ENCODE measurements at places on chromosomes 16 and 17.

DNA sequence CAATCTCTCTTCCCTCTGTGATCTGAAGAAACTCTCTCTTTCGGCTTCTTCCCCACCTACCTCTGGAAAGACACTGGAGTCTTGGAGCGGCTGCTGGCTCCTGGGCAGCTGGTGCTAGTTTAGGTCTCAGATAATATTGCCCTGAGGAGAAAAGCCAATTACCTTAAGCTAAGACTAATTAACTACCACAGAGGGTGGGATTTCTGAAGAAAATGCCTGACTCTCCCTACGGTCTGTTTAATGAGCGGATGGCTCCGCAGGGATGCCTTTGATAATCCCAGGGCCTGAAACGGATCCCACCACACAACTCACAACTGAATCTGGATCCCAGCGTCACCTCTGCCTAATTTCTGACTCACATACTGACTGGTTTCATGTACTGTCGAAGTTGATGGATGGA lies 127.0 kb upstream of the NLRP1 start:
- DNase-seq = no peak

DNA sequence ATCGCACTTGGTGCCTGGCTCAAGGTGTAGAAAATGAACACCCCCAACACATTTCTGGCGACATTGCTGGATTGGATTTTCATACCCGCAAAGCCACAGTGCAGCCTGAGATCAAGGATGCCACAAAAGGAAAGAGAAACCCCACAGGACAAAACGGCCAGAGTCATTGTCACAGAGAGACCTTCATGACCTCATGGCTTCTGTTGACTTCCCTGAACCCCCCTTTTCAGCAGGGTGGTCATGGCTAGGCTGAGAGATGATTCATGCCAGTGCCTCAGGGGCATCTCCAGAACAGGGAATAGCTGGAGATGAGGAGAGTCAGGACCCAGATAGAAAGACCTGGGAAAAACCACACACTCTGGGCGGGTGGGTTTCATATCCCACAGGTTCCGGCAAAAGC lies 122.0 kb downstream of the C16orf95 start:
- no peak for DNase-seq

- DNase-seq = no peak
Measured at GRCh38 chr17:58706351-58707140, 14.1 kb downstream of the RAD51C start.

- DNase-seq = no peak
Measured at GRCh38 chr16:4675864-4676786, 17.2 kb upstream of the NUDT16L1 start.

DNA sequence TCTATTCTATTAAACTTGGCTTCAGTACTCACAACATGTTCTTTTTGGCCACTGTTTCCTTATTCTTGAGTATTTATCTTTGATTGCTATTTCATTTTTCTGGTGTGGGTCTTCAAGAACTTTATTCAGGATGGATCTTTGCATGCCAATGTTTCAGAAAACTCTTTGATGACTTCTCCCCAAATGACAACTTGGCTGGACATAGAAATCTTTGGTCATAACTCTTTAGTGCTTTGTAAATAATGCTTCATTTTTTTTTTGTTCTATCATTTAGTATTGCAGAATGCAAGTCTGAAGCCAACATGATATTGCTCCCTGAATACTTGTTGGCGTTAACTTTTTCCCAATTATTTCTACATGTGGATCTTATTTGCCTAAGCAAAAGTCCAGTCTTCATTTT lies 103.6 kb upstream of the HS3ST2 start:
- DNase-seq = no peak

DNA sequence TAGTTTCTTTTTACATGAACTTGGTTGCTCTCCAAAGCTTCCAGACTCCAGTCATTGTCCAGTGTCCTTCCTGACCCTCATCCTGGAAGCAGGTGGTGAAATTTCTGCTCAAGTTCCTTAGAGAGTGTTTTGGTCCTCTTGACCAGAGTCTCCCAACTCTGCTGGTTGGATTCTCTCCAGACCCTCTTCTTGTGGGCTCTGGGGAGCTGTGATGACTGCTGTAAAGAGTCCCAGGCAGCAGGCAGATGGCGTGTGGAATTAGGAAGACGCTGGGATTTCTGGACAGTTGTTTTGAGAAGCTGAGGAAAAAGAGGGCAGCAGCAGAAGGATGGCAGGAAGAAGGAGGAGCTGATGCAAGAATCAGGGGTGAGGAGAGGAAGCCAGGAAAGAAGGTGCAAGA lies 1.6 kb upstream of the SEZ6 start:
- no peak for DNase-seq

DNA sequence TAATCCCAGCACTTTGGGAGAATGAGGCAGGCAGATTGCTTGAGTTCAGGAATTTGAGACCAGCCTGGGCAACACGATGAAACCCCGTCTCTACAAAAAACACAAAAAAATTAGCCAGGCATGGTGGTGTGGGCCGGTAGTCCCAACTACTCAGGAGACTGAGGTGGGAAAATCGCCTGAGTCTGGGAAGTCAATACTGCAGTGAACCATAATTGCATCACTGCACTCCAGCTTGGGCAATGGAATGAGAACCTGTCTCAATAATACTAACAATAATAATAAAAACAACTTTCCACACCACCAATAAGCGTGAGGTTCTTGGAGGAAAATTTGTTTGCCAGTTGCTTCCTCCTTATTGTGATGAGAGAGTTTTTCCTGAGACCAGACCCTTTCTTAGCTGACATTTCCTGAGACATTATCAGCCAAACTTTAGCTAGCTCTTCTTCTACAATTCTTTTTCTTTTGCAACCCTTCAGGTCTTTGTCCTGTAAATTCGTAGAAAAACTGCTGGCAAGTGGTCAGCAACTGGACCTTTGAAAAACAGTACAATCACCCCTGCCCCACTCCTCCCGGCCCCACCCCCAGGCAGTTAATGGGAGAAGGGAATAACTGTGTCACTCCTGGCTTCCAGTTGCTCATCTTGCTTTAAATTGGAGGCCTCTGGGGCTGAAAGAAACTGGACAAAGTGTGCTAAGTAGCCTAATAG lies 3.5 kb upstream of the EZH1 start:
- no peak for DNase-seq

- peak; percentile 91 for DNase-seq
Measured at GRCh38 chr17:57892820-57893595, 43.2 kb upstream of the MRPS23 start.

DNA sequence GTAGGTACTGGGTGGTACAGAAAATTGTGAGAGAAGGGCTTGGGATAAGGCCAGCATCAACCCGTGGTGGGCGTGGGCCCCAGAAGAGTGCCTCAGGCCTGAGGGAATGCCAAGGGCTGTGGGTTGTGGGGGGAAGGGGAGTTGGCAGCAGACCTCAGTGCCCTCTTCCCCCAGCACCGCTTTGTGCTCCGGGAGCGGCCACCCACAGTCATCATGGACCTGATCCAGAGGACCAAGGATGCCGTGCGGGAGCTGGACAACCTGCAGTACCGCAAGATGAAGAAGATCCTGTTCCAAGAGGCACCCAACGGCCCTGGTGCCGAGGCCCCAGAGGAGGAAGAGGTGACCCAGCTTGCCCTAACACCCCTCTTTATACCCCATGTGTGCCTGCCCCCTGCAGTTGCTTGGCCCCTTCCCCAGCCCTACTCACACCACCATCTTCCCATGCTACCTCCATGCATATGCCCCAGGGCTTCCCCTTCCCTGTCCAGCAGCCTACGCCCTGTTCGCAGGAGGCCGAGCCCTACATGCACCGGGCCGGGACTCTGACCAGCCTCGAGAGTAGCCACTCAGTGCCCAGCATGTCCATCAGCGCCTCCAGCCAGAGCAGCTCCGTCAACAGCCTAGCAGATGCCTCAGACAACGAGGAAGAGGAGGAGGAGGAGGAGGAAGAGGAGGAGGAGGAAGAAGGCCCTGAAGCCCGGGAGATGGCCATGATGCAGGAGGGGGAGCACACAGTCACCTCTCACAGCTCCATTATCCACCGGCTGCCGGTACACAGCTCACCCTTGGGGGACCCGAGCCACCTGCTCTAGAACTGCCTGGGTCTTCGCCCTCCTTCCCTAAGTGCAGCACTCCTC lies 9.1 kb downstream of the TAOK2 start:
- no peak for DNase-seq

GRCh38 chr16:26189536-26189935 lies 497.8 kb downstream of the HS3ST4 start:
- DNase-seq = no peak

GRCh38 chr17:57538736-57539456 lies 206.2 kb downstream of the CCDC182 start:
- DNase-seq = no peak

DNA sequence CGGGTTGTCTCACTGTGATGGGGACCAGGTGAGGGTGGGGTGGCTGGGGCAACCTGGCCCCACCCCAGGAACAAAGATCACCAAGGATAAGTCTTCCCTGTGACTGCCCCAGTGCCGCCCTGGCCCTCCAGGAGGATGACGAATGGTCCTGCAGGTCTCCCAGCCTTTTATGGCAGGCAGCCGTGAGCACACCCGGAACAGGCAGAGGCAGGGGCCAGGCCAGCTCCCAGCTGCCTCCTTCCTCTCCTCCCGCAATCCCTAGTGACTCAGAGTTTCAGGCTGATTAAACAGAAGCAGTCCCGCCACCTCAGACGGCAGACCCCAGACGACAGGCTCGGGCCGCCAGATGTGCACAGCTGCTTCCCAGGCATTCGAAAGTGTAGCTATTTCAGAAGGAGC lies 13.3 kb downstream of the JUP start:
- peak; percentile 93 for DNase-seq

DNA sequence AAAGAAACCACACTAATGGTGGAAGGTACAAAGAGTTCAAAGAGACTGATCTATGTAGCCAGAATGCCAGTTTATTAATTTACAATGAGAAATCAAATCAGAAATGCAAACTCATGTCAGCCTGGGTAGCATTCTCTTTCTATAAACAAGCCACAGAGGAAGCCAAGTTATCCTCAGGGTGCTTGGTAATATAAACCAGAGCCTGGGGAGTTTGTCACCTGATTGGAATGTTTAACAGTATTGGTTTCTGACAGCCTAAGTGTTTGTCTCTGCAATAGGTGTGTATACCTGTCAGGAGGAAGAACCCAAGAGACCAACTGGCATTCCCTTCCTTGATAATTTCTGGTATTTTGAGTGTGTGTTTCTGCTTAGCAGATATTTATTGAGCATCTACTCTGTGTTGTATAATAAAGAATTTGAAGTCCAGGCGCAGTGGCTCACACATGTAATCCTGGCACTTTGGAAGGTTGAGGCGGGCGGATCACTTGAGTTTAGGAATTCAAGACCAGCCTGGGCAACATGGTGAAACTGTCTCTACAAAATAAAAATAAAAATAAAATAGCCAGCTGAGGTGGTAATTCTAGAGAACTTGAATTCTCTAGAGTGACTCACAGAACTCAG lies 3.1 kb upstream of the C17orf58 start:
- no peak for DNase-seq

DNA sequence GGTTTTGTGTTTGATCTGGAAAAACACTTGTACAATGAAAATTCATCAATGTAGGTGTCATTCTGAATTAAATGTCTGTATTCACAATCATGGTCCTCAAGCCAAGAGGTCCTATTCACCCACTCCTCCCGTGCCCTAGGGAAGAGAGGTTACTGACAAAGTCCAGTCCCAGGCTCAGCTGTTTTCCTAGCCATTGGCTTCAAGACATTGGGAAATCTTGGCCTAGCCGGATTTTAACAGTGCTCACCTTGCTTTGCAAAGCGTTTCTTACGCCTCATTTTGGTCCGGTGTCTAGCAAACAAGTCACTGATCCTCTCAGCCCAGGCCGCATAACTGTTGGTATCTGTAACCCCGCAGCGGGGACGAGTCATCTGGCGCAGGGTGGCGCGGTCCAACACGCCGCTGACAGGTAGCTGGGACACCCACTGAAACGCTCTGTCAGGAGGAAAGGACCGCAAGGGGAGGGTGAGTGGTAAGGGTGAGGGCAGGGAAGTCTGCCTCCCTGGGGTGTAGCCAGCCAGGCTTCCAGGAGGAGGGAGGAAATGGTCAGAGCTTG lies 16.7 kb downstream of the MMP28 start:
- DNase-seq = no peak

DNA sequence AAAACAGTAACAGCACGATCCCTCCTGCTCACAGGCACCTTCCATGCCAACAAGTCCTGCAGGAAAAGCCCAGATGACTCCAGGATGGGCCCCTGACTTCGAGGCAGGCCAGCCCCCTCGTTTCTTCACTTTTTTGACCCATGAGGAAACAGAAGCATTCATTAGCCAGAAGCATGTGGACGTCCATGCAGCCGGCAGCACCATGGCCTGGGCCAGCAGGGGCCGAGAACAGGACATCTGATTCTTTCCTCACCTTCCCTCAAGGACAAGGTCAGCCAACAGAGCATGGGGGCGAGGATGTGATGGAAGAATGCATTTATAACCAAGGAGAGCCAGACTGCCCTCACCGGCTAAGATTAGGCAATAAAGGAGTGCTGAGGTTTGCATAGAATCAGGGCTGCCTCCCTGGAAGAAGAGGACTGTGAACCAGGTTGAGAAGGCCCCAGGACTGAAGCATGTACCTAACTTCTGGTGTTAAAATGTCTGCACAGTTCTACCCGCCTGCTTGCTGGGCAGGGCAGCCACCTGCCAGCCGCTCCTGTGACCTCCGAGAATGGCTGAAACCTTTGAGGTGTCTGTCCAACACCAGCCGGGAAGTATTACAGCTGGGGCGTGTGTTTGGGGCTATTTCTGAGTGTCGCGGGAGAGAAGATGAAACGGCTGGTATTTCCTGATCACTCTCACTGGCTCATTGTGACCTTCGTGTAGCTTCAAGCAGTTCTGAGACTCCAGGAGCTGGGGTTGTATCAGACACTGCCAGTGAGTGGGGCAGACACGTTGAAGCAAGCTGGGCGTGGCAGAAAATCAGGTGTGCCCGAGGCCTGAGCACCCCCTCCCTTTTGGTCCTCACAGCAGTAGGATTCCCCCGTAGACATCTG lies 94.0 kb upstream of the TNRC6C start:
- DNase-seq = no peak

- no peak for DNase-seq
Measured at GRCh38 chr17:7156342-7156940, 22.7 kb downstream of the ASGR1 start.

GRCh38 chr17:18919963-18920362 lies 32.0 kb upstream of the SLC5A10 start:
- no peak for DNase-seq

GRCh38 chr16:66370786-66371684 lies 4.5 kb downstream of the CDH5 start:
- DNase-seq = no peak

- peak; percentile 37 for DNase-seq
Measured at GRCh38 chr17:77810536-77810935, 148.0 kb upstream of the TNRC6C start.

GRCh38 chr17:71111934-71112333 lies 942.6 kb downstream of the KCNJ2 start:
- no peak for DNase-seq
